ENCODE measurements at places on chromosomes 2 and 18. TPM values are rescaled to one million over a fixed set of nuclear protein-coding genes. Genes with fewer than 3 reads are reported as not detected.

Gene SKOR2
- not detected for total RNA-seq

Gene C2orf72
- 31.0 TPM for total RNA-seq

Gene HNMT
- total RNA-seq = 34.2 TPM

Gene CCDC141
- total RNA-seq = 1.5 TPM

Gene TM4SF20
- total RNA-seq = not detected

Measured in temporal lobe (tissue), 4 donors.